ENCODE measurements at places on chromosomes 2 and 18. TPM values are rescaled to one million over a fixed set of nuclear protein-coding genes. Genes with fewer than 3 reads are reported as not detected.

DNA sequence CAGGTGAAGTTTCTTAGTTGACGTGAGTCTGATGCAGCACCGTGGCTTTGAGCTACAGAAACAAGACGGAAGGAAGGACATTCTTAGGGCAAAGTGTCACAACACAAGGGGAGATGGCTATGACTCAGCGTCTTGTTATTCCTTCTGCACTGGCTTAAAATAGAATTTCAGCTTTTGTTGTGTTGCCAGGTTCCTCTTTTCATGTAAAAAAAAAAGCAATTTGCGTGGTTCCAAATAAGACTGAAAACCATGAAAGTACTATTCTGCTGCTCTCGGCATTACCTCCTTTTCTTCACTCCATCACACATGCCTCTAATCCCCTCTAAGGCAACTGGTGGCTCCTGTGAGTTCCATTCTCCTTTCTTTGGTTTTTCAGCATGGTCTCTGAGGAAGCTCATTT lies 150.1 kb downstream of the ANTXR1 start:
- H3K36me3 ChIP-seq, result no peaks in the 10 kb centered on the region
- H3K27me3 ChIP-seq, result no peaks in the 10 kb centered on the region
- H3K27ac ChIP-seq, result no peak overlapping the region
- H3K4me1 ChIP-seq, result peaks cover 2% of the 10 kb centered on the region

- no peak for DNase-seq
- H3K4me1 ChIP-seq, result no peaks in the 10 kb centered on the region
- no peak overlapping the region for H3K4me3 ChIP-seq
- H3K27ac ChIP-seq, result no peak overlapping the region
Observed at GRCh38 chr2:18651842-18652774, 62.7 kb upstream of the NT5C1B start.

DNA sequence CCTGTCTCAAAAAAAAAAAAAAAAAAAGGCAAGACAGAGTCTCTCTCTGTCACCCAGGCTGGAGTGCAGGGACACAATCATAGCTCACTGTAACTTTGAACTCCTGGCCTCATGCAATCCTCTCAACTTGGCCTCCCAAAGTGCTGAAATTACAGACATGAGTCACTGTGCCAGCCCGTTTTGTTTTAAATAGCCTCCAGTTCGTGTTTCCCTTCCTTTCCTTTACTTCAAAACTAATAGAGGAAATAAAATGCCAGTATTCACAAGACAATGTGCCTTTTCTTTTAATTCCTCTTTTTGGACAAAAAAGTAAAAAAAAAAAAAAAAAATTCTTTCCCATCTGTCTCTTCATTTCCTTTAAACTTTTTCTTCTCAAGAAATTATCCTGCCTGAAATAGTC lies 54.5 kb upstream of the ACMSD start:
- DNase-seq, result no peak
- H3K4me1 ChIP-seq, result no peaks in the 10 kb centered on the region
- no peaks in the 10 kb centered on the region for H3K36me3 ChIP-seq
- no peak overlapping the region for H3K27ac ChIP-seq
- no peak overlapping the region for H3K4me3 ChIP-seq
- H3K27me3 ChIP-seq, result no peaks in the 10 kb centered on the region

- no peaks in the 10 kb centered on the region for H3K27me3 ChIP-seq
- H3K4me3 ChIP-seq, result no peak overlapping the region
- H3K4me1 ChIP-seq, result no peaks in the 10 kb centered on the region
- H3K27ac ChIP-seq, result no peak overlapping the region
- DNase-seq, result no peak
- H3K36me3 ChIP-seq, result peaks cover 29% of the 10 kb centered on the region
Observed at GRCh38 chr2:45992021-45992740, 305.0 kb upstream of the EPAS1 start.

DNA sequence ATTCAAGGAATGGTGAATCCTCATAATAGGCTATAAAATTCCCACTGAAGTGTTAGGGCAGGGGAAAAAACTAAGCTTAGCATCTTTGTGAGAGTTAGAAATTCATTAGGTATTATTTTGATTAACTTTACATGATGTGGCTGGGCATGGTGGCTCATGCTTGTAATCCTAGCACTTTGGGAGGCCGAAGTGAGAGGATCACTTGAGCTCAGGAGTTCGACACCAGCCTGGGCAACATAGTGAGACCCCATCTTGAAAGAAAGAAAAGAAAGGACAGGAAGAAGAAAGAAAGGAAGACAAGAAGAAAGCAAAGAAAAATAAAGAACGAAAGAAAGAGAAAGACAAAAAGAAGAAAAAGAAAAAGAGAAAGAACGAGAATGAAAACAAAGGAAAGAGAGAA lies 40.0 kb downstream of the SNRPD1 start:
- no peak overlapping the region for H3K4me3 ChIP-seq
- peaks cover 2% of the 10 kb centered on the region for H3K36me3 ChIP-seq
- H3K4me1 ChIP-seq, result no peaks in the 10 kb centered on the region
- no peaks in the 10 kb centered on the region for H3K27me3 ChIP-seq

DNA sequence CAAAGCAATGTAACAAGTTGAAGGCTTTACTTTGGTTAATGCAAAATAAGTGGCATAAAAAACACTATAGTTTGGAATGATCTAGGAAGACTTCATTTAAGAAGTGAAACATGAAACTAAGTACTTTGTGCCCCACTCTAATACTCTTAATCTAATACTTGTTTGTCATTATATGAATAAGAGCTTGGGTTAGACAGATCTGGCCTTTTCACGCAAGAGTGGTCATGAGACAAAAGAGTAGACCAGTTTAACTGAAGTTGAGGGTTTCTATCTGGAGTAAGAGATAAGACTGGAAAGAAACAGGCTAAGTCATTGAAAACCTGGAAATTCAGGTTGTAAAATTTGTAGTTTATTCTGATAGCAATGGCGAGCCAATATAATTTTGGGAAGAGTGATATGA lies 2.8 kb downstream of the SLC30A6 start:
- no peak overlapping the region for H3K4me3 ChIP-seq
- no peak for DNase-seq

DNA sequence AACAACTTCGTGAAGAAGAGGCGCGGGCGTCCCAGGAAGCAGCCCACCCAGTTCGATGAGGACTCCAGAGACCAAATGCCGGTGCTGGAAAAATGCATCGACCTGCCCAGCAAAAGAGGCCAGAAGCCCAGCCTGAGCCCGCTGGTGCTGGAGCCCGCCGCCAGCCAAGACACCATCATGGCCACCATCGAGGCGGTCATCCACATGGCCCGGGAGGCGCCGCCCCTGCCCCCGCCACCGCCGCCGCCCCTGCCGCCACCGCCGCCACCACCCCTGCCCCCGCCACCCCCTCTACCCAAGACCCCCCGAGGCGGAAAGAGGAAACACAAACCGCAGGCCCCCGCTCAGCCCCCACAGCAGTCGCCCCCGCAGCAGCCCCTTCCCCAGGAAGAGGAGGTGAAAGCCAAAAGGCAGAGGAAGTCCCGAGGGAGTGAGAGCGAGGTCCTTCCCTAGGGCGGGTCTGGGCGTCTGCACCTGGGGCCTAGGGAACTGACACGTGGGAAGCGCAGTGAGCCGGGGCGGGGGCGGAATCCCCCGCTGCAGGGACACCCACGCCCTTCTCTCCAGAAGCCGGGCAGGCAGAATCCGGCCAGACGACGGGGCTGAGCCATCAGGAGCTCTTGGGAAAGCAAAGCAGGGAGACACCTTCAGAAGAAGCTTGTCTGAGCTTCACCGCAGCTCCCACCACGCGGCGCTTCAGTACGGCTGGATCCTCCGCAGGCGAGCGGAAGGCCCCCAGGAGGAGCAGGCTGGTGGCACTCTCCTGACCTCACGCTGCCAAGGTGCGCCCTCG lies 382.8 kb downstream of the SETBP1 start:
- H3K36me3 ChIP-seq, result peaks cover 5% of the 10 kb centered on the region
- no peak overlapping the region for H3K4me3 ChIP-seq
- no peak for DNase-seq
- peaks cover 16% of the 10 kb centered on the region for H3K4me1 ChIP-seq

DNA sequence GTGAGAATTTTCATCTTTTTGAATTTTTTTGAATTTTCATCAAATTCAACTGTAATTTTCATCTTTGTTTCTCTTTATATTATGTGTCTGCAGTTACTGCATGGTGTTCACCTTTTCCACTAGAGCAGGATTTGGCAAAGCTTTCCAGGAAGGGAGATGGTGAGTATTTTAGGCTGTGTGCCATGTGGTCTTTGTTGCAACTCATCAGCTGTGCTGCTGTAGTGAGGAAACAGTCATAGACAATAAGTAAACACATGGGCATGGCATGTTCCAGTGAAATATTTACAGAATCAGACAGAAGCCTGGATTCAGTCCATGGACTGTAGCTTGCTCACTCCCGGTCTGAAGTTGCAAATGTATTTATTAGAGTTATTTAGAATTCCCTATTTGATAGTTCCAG lies 120.4 kb downstream of the DCDC2C start:
- no peak overlapping the region for H3K27ac ChIP-seq
- H3K4me1 ChIP-seq, result no peaks in the 10 kb centered on the region
- no peak overlapping the region for H3K4me3 ChIP-seq
- no peaks in the 10 kb centered on the region for H3K27me3 ChIP-seq

The TOGARAM2 gene
- 0.58 TPM for total RNA-seq

The GCG gene
- total RNA-seq, result not detected

The RIT2 gene
- total RNA-seq, result not detected

The ING5 gene
- 82.9 TPM for total RNA-seq

The NTSR2 gene
- total RNA-seq, result not detected

Measured in B cell (primary cell).